Upper lobe of right lung (tissue), 1 donor: ENCODE measurements at places on chromosomes 16 and 17. TPM values are rescaled to one million over a fixed set of nuclear protein-coding genes. Genes with fewer than 3 reads are reported as not detected.
A peak's percentile ranks its signal among the peaks of the same experiment; 100 is the strongest.

DNA sequence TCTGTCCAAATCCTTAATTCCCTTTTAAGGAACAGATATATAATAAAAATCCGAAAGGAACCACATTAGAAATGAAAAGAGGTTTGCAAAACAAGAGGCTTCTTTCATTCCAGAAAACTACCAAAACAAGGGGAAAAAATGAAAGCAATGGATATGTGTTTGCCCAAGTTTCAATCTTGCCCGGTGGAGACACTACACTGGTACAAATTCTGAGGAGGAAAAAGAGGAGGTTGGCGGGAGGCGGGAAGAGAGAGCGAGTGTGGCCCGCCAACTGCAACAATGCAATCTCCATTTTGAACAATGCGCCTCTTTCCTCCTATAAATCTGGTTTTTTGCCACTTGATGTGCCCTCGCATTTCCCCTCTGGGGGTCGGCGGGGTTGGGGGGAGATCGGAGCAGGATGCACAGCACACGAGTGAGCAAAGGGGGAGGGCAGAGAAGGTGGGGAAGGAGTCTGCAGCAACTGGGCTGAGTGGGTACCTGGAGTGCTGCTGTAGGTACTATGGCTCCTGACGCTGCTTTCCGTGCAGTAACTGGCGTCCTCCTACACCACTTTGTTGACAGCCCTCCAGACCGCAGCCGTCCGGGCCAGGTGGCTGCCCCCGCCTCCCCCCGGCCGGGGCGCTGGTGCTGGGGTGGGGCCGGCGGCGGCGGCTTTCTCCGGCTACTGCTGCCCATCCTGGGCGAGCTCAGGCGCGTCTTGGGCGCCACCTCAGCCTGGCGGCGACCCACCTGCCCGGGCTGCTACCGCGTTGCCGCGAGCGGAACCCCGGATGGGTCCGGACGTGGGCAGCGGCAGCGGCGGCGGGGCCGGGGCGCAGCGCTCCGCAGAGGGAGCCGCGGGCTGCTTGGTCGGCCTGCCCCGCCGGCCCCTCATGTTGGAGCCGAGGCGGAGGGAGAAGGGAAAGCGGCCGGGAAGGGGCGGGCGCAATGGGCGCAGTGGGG is 93.8 kb upstream of the PLEKHM1 start:
- H3K27ac ChIP-seq = peak overlapping the region; percentile 89
- H3K27me3 ChIP-seq = no peaks in the 10 kb centered on the region
- DNase-seq = peak; percentile 86
- H3K4me1 ChIP-seq = peaks cover 12% of the 10 kb centered on the region
- peak overlapping the region; percentile 75 for H3K4me3 ChIP-seq
- H3K36me3 ChIP-seq = no peaks in the 10 kb centered on the region

DNA sequence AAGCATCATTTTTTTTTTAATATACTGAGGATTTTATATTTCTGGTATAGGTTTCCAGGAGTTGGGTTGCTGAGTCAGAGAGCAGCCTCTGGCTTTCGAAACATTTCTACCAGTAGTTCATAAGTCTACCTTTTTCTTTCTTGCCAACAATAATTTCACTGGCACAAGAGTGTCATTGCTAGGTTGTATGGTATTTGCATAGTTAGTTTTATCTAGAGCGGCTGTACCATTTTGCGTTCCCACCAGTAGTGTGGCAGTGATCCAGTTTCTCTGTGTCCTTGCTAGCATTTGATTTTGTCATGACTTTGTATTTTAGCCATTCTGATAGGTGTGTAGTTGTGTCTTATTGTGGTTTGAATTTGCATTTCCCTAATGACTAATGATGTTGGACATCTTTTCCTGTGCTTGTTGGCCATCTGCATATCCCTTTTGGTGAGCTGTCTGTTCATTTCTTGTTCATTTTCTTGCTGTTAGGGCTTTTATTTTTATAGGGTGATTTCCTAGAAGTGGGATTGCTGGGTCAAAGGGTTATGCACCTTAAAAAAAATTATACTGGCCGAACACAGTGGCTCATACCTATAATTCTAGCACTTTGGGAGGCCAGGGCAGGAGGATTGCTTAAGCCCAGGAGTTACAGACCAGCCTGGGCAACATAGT is 39.9 kb downstream of the SNX29 start:
- H3K27ac ChIP-seq = no peak overlapping the region
- DNase-seq = no peak
- H3K27me3 ChIP-seq = no peaks in the 10 kb centered on the region
- H3K4me1 ChIP-seq = no peaks in the 10 kb centered on the region

DNA sequence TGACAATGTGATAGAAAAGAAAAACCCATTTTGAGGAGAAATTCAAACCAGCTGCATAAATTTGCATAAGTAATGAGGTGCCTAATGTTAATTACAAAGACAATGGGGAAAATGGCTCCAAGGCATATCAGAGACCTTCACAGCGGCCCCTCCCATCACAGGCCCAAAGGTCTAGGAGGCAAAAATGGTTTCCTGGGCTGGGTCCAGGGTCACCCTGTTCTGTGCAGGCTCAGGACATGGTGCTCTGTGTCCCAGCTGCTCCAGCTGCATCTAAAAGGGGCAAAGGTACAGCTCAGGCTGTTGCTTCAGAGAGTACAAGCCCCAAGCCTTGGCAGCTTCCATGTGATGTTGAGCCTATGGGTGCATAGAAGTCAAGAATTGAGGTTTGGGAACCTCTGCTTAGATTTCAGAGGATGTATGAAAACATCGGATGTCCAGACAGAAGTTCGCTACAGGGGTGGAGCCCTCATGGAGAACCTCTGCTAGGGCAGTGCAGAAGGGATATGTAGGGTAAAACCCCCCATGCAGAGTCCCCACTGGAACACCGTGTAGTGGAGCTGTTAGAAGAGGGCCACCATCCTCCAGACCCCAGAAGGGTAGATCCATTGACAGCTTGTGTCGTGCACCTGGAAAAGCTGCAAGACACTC is 40.6 kb downstream of the IKZF3 start:
- H3K4me3 ChIP-seq = no peak overlapping the region
- no peak for DNase-seq
- no peaks in the 10 kb centered on the region for H3K4me1 ChIP-seq
- H3K27ac ChIP-seq = no peak overlapping the region

GRCh38 chr17:59633658-59634359 is 14.1 kb downstream of the CLTC start:
- no peak overlapping the region for H3K4me3 ChIP-seq
- H3K27me3 ChIP-seq = no peaks in the 10 kb centered on the region
- no peak overlapping the region for H3K27ac ChIP-seq
- H3K4me1 ChIP-seq = peaks cover 35% of the 10 kb centered on the region
- no peaks in the 10 kb centered on the region for H3K36me3 ChIP-seq

DNA sequence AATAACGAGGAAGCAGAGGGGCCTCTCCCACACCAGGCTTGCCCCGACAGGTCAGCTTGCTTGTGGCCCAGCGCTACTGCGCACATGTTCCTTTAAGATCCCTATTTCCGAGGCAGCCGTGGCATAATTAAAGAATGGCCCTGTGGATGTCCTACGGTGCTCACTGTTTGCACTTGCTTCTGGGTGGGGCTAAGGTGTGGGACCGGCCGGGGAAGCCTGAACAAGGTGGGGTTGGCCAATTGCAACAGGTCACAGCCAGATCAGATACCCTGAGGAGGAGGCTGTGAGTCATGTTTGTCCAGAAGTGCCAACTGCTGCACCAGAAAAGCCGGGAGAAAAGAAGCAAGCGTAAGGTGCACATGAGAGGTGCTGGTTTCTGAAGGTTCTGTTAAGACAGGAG is 158.5 kb upstream of the CACNG5 start:
- no peaks in the 10 kb centered on the region for H3K27me3 ChIP-seq
- DNase-seq = peak; percentile 88
- H3K4me3 ChIP-seq = no peak overlapping the region
- H3K36me3 ChIP-seq = no peaks in the 10 kb centered on the region
- peak overlapping the region; percentile 84 for H3K27ac ChIP-seq
- peaks cover 17% of the 10 kb centered on the region for H3K4me1 ChIP-seq

The PRSS27 gene
- 0.81 TPM for total RNA-seq

The CD300E gene
- total RNA-seq = 6.5 TPM

The TTLL6 gene
- 0.20 TPM for total RNA-seq

The ASGR2 gene
- 1.3 TPM for total RNA-seq

- H3K4me1 ChIP-seq = no peaks in the 10 kb centered on the region
- no peaks in the 10 kb centered on the region for H3K36me3 ChIP-seq
- H3K27me3 ChIP-seq = no peaks in the 10 kb centered on the region
- H3K4me3 ChIP-seq = no peak overlapping the region
Measured at GRCh38 chr16:26985100-26986065, 81.3 kb upstream of the C16orf82 start.

- no peaks in the 10 kb centered on the region for H3K36me3 ChIP-seq
- DNase-seq = no peak
- no peak overlapping the region for H3K27ac ChIP-seq
Measured at GRCh38 chr16:29154676-29155121, 169.8 kb downstream of the LAT start.

DNA sequence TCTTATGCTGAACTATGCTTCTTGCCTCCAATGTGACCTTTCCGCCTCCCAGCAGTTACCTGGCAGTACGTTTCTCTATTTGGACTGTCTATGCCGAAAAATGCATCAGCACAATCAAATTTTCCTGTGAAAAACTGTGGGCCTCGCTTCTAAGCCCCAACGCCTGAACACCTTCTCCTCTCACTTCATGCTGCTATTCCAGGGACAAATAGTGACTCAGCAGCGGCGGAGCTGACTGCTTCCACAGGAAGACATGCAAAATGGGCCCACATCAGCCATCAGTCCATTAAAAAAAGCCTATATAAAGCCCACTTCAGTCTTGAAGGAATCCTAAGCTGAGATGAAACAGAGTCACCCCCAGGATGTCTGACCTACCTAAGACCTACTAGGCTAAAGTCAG is 10.5 kb upstream of the PIP4K2B start:
- H3K36me3 ChIP-seq = peaks cover 99% of the 10 kb centered on the region
- peaks cover 4% of the 10 kb centered on the region for H3K4me1 ChIP-seq
- no peak overlapping the region for H3K27ac ChIP-seq
- no peak overlapping the region for H3K4me3 ChIP-seq
- H3K27me3 ChIP-seq = no peaks in the 10 kb centered on the region

- H3K36me3 ChIP-seq = peaks cover 83% of the 10 kb centered on the region
- no peak overlapping the region for H3K4me3 ChIP-seq
- H3K4me1 ChIP-seq = no peaks in the 10 kb centered on the region
- DNase-seq = no peak
- H3K27me3 ChIP-seq = no peaks in the 10 kb centered on the region
- H3K27ac ChIP-seq = no peak overlapping the region
Measured at GRCh38 chr16:3520841-3521240, 20.0 kb downstream of the CLUAP1 start.

The CMTM1 gene
- 8.4 TPM for total RNA-seq

The GAST gene
- not detected for total RNA-seq

The FOXC2 gene
- 1.1 TPM for total RNA-seq

GRCh38 chr17:44779211-44780025 is 20.6 kb downstream of the ADAM11 start:
- DNase-seq = peak; percentile 87
- H3K36me3 ChIP-seq = no peaks in the 10 kb centered on the region
- H3K4me3 ChIP-seq = peak overlapping the region; percentile 35
- no peak overlapping the region for H3K27ac ChIP-seq
- H3K27me3 ChIP-seq = peaks cover 5% of the 10 kb centered on the region

The TNP2 gene
- not detected for total RNA-seq

DNA sequence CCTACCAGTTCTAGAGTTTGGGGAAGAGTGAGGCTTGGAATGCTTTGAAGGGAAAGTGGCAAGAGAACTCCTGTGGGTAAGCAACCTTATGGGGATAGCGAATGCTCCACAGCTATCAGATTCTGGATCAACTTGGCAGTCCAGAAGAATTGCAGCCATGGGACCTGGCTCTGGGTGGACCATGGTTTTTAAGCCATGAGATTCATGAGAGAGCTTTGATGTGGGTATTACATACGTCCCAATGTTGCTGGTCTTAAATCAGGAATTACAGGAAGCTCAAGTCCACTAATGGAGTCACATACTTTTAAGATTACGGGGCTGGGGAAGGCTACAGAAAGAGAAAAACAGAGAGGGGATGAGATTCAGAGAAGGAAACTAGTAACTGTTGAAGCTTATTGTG is 142.5 kb upstream of the ELAC2 start:
- H3K4me1 ChIP-seq = no peaks in the 10 kb centered on the region
- no peak overlapping the region for H3K27ac ChIP-seq
- no peaks in the 10 kb centered on the region for H3K36me3 ChIP-seq
- H3K27me3 ChIP-seq = no peaks in the 10 kb centered on the region
- no peak for DNase-seq

- H3K27ac ChIP-seq = peak overlapping the region; percentile 99
- DNase-seq = peak; percentile 96
- peaks cover 27% of the 10 kb centered on the region for H3K36me3 ChIP-seq
- peak overlapping the region; percentile 91 for H3K4me3 ChIP-seq
- no peaks in the 10 kb centered on the region for H3K27me3 ChIP-seq
Measured at GRCh38 chr17:48048384-48049126, 396 bp downstream of the NFE2L1 start.

DNA sequence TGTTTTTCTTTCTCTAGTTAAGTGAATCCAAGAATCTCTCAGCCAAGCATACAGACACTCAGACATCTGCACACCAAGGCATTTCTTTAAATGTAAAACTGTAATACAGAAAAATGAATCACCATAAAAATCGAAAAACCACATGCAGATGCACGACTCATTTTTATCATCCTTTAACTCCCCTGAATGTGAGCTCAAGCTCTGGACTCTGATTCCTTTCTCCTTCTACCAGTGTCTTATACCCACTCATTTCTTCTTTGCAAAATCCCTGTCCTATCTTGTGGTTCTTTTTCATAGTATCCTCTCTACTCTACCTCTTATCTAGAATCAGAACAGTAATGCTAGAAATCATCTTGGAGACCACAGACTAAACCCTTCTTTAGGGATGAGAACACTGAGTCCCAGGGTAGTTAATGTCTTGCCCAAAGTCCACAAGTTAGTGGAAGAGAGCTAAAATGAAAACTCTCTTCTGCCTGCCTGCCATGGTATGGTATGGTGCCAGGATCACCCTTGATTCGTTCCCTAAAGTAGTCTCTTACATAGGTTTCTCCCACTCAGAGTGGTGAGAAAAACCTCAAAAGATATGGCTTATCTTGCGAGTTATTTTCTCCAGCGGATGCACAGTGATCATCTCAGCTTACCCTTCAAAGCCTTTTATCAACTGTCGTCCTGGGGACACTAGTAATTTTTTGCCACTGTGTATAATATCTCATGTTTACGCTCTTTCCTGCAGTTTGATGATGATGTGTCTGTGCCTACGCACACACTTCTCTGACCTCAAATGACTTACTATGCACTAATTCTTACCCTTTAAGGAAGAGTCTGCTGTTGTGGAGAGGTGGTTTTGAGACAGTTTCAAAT is 30.2 kb downstream of the BRD7 start:
- H3K36me3 ChIP-seq = peaks cover 44% of the 10 kb centered on the region
- no peaks in the 10 kb centered on the region for H3K4me1 ChIP-seq
- DNase-seq = no peak
- no peak overlapping the region for H3K4me3 ChIP-seq

DNA sequence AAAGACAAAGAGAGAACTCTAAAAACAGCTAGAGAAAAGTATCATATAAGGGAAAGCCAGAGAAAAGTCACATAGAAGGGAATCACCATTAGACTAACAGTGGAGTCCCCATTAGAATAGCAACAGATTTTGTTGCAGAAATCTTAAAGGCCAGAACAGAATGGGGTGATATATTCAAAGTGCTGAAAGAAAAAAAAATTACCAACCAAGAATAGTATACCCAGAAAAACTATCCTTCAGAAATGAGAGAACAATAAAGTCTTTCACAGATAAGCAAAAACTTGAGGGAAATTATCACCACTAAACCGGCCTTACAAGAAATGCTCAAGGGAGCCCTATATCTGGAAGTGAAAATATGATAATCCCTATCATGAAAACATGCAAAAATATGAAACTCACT is 51.9 kb upstream of the NSRP1 start:
- DNase-seq = no peak
- no peaks in the 10 kb centered on the region for H3K36me3 ChIP-seq
- H3K4me3 ChIP-seq = no peak overlapping the region
- no peaks in the 10 kb centered on the region for H3K27me3 ChIP-seq

The HBQ1 gene
- total RNA-seq = not detected
